Hepatic stellate cell (primary cell): ENCODE measurements at places on chromosomes 12 and 14.
A peak's percentile ranks its signal among the peaks of the same experiment; 100 is the strongest.

- DNase-seq: peak; percentile 74
These were observed at the start of gene PPP4R4 for GRCh38 chr14:94173885-94174603. TSS of gene PPP4R4 (plus strand) at chr14:94174322. CDS start at chr14:94174466, 144 bp downstream.

DNA sequence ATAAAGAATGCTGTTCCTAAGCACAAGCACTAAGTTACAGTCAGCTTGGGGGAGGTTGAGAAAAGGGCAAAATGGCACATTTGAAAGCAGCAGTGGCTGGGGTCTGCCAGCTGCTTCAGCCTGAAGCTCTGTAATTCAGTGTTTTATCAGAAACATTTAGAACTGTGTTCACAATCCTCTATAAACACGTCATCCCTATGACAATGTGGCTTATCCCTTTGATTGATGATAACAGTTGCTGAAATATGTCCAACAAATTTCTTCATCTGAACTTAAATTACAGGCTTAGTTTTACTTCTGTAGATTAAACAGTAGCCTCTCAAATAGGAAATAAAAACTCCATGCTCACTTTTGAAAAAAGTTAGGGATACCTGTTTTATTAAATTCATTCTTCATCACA, 108.8 kb downstream of the VEZT start:
- DNase-seq: peak; percentile 32

DNA sequence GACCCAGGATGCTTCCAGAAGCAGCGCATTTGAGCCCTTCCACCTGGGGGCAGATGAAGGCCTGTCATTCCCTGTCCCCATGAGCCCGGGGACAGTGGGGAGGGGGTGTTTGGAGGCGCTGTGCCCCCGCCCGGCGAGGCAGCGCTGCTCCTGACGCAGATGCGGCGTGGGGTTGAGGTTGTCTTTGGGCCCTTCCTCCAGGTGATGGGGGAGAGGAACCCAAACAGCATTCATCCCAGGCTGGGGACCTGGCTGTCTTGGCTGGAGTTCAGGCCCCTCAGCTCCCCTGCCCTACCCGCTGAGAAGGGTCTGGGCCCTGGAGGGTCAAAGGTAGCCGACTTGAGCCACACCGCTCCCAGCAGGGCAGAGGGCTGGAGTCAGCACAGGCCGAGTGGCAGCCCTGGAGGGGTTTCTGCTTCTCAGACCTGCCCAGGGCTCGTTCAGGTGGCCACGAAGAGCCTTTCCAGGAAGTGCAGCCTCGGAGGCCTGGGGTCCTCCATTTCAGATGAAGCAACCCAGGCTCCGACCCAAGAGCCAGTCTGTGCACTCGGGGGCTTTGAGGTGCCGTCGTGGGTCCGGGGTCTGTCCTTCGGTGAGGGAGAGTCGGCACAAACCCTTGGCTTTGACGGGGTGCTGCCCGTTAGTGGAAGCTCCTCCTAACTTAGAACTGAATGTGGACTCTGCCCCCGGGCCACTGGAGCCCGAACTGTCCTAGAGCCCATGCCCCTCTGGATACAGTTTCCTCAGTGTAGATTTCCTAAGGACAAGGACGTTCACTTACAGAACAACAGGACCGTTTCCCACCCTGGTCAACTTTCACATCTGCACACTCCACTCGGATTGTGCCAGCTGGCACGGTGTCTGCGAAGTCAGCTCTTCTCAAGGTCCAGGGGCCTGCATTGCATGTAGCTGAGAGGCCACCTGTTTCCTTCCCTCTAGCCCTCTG, 16.1 kb downstream of the ACADS start:
- DNase-seq: no peak

DNA sequence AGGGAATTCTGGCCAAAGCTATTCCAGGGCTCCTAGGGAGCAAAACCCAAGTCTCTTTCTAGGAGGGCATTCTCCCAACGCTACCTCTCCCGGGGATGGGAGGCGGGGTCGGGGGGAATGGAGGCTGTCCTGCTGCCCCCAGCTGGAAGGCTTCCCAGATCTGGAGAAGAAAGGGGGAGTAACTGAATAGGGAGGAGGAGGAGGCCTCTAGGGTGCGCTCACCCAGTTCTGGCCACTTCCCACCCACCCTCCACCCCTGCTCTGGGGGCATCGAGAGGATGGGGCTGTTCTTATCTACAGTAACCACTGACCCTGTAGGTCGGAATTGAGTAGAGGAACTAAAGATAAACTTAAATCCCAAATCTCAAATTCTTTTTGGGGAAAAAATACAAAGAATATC, 579 bp upstream of the RNASE1 start:
- DNase-seq: no peak

DNA sequence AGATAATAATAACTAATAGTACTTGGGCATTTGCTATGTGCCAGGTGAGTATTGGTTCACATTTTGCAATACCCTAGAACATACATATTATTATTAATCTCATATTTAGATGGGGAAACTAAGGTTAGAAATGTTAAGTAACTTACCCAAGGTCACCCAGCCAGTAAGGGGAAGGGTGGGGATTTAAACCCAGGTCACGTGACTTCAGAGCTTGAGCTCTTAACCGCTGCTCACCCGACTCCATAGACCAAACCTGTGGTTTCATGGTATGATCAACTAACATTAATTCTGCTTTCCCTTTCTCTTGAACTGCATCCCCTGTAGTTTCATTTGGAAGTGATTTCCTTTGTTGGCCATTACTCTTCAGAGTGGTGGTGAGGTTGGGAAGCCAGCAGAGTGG, 242.3 kb downstream of the NRXN3 start:
- no peak for DNase-seq

DNA sequence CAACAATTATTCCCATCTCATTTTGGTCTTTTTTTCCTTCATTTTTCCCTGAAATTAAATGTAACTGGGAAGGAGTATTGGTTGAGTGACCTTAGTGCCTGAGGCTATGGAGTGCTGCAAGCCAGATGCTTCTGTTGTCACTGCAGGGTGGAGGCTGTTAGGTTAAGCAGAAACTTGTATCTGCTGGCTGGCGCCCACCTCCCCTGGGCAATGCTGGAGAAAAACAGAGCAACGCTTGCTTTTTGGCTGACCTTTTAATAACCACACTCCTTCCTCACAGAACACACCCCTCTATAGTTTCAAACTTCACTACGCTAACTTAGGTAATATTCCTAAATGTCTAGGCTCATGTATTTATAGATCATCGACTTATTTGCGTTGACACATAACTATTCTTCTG, 583.5 kb upstream of the NOVA1 start:
- no peak for DNase-seq

DNA sequence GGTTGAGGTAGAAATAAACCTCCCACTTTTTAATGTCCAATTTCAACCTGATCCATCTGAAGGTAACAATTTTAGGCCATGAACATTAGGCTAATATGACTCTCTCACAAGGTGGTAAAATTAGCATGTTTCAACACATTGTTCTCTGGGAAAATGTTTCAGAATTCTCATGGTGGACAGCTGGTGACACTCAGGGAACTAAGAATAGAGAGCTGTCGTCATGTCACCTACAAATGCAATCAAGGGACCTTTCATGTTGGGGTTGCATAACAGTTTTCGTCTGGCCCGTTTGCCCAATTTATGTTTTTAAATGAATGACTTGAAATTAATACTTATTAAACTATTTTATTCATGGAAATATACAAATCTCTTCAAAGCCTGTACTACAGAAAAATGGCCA, 180.7 kb upstream of the PRICKLE1 start:
- DNase-seq: no peak

GRCh38 chr12:102833687-102834441, 83.2 kb downstream of the PAH start:
- DNase-seq: no peak

- no peak for DNase-seq
These were observed 117.2 kb downstream of the TMX1 start for GRCh38 chr14:51357250-51357649.

DNA sequence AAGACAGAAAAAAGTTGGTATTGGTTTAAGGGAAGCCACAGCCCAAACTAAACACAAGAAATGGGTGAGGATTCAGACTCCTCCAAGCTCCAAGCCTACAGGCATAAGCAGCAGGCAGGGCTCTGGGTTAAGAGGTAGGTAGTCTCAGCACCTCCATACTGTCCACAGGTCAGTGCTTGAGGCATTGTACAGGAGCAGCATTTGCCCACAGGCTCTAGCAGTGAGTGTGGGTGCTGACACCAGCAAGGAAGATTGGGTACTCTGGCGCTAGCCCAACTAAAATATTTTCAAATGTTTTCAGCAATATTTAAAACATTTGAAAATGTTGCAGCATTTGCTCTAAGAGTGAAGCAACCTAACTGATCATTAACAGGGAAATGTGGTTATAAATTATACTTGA, 33.1 kb downstream of the FERMT2 start:
- DNase-seq: no peak

GRCh38 chr14:103904493-103905107, 23.7 kb upstream of the TDRD9 start:
- no peak for DNase-seq

DNA sequence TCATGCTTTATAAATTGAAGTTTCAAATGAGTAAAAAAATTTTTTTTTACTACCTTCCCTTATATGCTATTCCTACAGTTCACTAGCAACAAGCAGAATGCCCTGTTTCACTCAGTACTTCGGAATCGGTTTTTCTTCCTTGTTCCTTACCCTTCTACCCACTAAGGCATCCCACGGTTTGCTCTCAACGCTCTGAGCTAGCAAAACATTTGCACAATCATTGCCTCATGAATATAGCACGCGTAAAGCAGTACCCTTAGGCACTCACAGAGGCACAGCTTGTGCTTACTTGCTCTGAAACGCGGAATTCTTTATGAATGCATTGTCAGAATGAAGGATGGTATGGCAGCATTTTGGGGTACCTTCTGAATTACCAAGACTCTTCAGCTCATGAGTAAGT, 45.0 kb downstream of the PPP1R13B start:
- no peak for DNase-seq

GRCh38 chr14:53953828-53954550, 2.6 kb downstream of the BMP4 start:
- DNase-seq: peak; percentile 79

GRCh38 chr14:38794677-38795076, 308.4 kb downstream of the SEC23A start:
- DNase-seq: no peak

DNA sequence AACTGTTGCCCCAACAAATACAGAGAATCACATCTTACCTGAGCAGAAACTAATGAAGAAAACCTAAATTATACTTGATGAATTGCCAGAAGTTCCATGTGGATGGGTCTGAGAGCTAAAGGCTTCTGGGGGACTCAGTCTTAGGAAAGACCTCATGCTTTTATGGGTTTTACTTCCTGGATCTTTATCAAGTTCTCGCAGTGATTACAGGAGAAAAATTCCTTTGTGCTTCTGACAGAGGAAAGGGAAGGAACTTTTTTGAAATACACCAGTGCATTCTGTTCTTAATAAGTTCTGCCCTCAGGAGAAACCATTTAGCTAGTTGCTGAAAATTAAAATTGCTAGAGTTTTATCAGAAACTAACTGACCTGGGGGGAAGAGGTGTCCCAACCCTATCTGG, 203.9 kb upstream of the KITLG start:
- no peak for DNase-seq

- no peak for DNase-seq
These were observed 1.2 kb downstream of the VWF start for GRCh38 chr12:6123258-6123657.

GRCh38 chr12:15116086-15116485, 105.1 kb downstream of the RERG start:
- no peak for DNase-seq
